ENCODE measurements at places on chromosomes 2 and 18.
A peak's percentile ranks its signal among the peaks of the same experiment; 100 is the strongest.

GRCh38 chr2:222102575-222103349, 196.0 kb downstream of the PAX3 start:
- DNase-seq = no peak

GRCh38 chr2:240791821-240792628, 28.0 kb downstream of the KIF1A start:
- no peak for DNase-seq

GRCh38 chr2:226943862-226944620, 108.2 kb downstream of the RHBDD1 start:
- DNase-seq = no peak

DNA sequence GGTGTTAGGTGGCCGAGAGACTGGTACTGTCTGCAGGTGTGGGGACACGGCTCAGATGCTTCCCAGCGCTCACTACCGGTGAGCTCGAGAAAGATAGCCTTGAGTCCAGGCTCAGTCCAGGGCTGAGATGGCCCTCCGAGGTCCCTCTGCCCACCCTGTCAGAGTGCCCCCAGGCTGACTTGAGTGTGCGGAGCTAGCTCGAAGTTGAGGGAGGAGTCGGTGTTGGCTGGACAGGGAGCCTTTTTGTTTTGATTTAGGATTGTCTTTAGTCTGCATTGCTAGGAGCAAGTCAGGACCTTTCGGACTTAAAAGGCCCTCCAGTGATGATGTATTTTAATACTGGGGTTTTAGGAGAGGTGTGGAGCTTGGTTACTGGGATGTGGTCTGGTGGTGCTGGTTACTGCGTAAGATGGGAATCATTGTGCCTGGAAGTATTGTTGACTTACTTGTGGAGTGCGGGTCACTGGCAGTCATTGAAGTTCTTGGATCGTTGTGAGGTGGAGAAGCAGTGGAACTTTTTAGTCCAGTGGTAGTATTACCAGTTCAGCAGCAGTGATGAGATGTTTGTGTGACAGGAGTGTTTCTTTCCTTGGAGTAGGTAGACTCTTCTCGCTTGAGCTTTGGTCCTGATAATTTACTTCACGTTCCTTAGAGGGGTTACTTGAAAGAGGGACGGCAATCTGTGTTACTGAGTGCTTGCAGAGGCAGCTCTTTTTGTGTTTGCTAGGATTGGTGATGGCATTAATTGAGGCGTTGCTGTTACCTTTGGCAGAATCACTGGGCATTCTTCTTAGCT, 633 bp downstream of the KIAA1328 start:
- peak; percentile 40 for DNase-seq

GRCh38 chr18:78041218-78041617, 791.6 kb downstream of the GALR1 start:
- DNase-seq = no peak

DNA sequence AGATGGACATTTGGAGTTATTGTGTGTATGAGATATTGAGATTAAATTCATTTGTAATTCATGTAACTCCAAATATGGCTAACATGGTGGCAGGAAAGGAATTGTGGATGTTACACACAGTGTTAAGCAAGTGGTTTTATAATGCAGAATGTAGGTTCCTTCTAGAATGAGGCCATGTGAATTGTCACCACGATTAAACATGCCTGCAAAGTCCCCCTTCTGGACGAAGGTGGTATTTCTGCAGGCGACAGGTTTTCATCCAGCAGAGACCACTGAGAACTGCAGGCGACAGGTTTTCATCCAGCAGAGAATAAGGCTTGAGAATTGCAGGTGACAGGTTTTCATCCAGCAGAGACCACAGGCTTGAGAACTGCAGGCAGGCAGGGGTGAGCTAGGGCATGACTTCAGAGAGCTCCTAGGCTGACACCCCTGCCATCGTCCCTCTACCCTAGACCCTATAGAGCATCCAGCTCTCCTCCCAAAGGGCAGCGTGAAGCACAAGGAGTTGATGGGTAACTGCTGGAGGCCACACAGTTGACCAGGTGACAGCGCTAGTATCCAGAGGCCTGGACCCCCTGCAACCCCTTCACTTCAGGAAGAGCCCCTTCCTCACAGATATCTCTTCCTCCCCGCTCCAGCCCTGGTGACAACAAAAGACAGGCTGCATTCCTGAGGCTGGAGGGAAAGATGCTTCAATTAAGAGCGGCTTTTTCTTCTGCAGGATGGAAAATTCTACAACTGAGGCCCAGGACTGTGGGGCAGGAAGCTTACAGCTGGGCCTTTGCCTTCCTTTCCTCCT, 175.8 kb downstream of the LOXHD1 start:
- no peak for DNase-seq

GRCh38 chr2:231709981-231710798, 1.9 kb downstream of the PTMA start:
- DNase-seq = no peak

DNA sequence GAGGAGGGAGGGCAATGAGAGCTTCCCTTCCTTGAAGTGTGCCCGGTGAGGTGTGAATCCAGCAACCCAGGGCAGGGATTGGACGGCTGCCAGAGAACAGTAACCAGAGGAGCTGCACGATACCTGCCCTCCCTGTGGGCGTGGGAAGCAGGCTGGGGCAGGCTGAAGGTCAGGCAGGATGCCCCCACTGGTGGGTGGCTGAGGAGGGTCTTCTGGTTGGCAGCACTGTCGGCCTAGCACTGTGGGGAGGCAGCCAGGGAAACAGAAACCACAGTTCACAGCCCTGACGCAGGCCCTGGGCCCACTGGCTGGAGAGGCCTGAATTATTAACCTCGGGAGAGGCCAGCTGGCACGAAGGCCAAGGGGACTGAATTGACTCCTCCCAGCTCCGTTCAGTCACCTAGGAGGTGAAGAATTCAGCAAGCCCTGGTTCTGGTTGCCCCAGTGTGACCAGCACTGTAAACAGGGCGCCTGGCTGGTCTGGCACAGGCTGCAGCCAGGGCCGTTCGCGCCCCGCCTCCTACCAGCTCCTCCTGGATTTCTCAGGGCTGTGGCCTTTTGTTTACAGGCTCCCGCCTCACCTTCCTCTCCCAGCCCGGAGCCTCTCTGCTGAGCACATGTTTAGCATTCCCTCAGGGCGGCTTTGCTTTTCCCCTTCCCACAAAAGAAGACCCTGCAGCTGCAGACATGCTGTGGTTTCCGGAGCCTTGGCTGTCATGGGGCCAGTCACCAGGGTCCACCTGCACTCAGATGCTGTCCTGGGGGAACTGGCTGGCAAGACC, 97.8 kb downstream of the B3GNT2 start:
- no peak for DNase-seq

DNA sequence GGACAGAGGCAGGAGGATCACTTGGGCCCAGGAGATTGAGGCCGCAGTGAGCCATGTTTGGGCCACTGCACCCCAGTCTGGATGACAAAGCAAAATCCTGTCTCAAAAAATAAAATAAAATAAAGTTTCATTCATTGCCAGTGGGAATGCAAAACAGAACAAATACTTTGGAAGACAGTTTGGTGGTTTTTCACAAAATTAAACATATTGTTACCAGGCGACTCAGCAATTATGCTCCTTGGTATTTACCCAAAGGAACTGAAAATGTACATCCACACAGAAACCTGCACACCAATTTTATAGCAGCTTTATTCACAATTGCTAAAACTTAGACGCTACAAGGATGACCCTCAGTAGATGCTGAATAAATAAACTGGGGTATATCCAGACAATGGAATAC, 35.8 kb downstream of the FOSL2 start:
- DNase-seq = no peak

DNA sequence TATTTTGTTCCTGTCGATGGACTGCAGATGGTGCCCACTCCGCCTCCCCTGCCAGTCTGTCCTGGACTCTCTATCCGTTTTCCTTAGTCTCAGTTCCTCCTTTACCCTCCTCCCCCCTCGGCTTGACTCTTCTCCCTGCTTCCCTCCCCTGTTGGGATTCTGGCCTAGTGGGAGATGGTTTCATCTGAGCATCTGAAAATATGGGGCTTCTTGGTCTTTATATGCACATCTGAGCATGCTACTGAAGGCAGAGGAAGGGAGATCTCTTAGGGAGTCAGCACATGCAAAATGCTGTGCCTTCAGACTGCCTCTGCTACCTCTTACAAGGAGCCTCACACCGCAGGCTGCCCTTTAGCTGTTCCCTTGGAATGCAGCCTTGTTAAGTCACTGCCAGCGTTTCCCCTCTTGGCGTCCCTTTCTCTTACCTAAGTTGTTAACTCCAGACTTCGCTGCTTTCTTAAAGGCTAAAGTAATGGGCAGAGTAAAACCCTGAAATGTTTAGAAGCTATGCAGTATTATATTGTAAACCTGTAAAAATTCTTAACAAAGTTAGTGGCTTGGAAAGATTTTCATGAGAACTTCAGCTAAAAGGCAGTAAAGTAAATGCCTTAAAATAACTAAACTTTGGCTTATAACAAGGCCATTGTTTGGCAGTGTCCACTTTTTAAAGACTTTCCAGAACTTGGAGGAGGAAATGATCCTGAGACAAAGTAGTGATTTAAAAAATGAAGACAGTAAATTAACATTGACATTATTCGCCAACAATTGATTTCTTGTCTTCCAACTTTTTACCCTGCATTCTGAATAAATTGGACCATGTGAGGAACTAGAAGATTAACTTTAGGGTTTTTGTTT, 49.8 kb downstream of the LDLRAD4 start:
- DNase-seq = no peak

DNA sequence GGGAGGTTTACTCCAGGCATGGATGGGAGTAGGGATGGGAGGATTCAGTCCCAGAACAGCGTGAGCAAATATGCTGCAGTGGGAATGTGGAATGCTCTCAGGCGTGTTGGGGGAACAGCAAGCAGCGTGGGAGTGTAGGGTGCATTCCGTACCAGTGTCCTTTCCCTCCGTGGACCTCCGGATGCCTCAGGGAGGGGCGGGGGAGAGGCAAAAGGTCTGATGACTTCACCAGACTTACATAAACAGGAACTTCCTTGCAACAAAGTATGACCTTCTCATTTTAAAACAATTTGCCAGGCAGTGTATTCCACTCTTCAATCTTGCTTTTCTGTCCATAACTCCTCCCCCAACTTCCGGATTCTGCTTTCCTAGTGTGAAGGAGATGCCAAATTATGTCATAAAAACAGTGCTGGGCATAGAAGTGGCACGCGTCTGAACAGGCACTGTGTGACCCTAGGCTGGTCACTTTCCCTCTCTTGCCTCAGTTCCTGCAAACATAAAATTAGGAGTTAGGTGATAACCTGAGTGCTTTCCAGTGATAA, 36.9 kb downstream of the RPL37A start:
- DNase-seq = no peak

DNA sequence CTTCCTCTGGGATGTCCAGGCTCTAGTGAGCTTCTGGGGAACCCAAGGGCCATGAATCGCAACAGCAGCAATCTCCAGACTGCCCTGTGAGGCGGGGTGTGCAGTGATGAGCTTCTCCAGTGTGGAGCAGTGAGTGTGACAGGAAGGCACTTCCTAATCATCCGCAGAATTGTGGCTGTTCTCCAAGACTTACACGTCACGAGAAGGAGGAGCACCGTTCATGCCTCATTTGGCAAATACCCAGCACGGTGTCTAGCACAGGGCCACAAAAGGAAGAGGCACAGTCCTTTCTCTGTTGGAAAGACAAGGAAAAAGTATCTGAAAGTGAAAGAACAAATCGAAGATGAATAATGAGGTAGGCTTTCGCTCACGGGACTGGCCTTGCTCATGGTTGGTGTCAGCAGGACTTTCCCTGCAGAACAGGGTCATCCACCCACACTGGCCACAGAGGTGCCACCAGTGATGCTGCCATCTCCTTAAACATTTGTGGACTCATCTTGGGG, 125.1 kb upstream of the HAAO start:
- DNase-seq = no peak

- DNase-seq = no peak
Measured at GRCh38 chr2:167860082-167860481, 387.3 kb downstream of the STK39 start.

DNA sequence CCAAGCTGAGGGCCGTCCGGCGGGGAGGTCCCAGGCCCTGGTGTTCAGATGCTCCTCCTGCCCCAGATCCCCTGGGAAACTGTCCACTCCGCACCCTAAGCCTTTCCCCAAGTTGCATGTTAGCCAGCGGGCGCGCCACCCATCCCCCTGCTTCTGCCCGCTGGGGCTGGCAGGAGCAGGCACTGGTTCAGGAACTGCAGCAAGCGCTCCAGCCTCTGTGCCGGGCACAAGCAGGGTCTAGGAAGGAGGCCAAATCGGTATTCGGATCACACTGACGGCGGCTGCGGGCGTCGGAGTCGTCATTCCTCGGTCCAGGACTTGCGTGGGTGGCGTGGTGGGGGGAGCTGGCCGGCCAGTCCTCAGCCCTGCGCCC, 53.7 kb downstream of the FAM168B start:
- no peak for DNase-seq

- no peak for DNase-seq
Measured at GRCh38 chr2:210445116-210445707, 31.3 kb downstream of the LANCL1 start.

DNA sequence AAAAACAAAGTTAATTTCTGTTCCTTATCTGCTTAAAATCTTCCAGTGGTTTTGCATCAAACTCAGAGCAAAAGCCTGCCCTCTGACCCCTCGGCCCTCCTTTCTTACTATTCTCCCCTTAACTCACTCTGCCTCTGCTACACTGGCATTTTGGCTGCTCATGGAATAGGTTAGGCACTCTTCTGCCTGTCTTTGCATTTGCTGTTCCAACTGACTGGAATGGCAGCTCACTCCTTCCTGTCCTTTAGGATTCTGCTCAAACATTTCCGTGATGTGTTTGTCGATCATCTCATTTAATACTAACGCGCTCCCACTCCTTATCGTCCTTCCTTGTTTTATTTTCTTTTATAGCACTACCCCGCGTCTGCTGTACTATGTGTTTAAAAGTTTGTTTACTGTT, 815 bp downstream of the CEBPZ start:
- DNase-seq = no peak

GRCh38 chr2:200930947-200931626, 32.4 kb downstream of the ORC2 start:
- DNase-seq = no peak

GRCh38 chr2:203549406-203549805, 14.3 kb upstream of the RAPH1 start:
- DNase-seq = no peak

DNA sequence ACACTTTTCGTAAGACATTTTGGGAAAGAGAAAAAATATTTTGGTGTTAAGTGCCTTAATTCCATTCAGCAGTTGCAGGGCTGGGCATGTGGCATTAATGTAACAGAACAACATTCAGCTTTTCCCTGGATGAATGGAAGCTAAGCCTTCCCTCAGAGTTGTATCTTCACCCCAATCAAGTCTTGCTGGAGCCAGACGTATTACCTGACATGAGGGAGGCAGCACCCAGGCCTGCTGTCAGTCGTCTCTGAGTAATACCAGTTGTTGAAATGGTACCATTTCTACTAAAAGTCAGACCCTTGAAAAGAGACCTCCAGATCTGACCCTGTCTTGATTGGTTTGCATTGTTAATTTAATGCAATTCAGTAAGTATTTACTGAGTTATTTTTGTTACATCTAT, 57.5 kb downstream of the MALT1 start:
- DNase-seq = no peak

GRCh38 chr2:130810490-130810889, 26.2 kb upstream of the ARHGEF4 start:
- no peak for DNase-seq

- no peak for DNase-seq
Measured at GRCh38 chr2:239355724-239356123, 45.1 kb downstream of the HDAC4 start.

- no peak for DNase-seq
Measured at GRCh38 chr2:197937814-197938213, 133.4 kb downstream of the PLCL1 start.

- no peak for DNase-seq
Measured at GRCh38 chr2:144421606-144422510, 98.1 kb downstream of the ZEB2 start.

- no peak for DNase-seq
Measured at GRCh38 chr2:15047184-15047583, 414.7 kb downstream of the LRATD1 start.

All from esophagus squamous epithelium (tissue), 5 donors.